Myocyte (in vitro differentiated cells): ENCODE measurements at places on chromosomes 1 and 21.

DNA sequence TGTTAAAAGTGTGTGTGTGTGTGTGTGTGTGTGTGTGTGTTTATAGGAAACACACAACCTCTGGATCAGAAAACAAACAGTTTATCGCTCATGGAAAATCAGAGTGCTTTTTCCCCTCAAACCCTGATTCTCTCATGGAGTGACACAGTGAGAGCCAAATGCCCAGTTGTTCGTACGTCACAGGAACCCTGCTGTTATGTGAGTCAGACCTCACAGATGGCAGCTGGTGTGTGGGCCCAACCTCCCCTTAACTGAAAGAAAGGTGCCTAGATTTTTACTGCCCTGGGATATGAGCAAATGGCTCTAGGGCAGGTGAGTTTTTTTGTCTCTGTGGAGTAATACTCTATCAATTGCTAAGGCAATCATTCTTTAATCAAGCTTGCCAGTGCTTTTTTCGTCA, 1788.1 kb downstream of the BRINP3 start:
- DNase-seq = no peak

DNA sequence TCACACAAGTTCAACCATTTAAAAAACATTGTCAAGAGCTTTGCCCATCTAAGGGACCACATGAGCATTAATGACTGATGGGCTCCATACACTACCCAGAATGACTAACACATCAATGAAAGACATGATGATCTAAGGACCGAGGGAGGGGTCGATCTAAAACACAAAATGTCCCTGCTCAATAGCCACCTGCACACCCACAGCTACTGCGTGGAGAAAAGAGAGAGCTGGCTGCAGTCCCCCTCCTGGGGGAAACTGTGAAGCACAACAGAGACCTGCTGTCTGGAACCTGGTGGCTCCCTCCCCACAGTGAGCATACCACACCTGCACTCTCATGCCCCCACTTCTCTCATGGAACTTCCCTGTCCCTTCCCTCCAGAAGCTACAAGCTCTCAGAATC, 130.1 kb upstream of the ERG start:
- DNase-seq = no peak

GRCh38 chr1:215393476-215393875, 173.6 kb upstream of the KCTD3 start:
- no peak for DNase-seq

- no peak for DNase-seq
These were observed 257.7 kb upstream of the SGIP1 start for GRCh38 chr1:66276218-66276617.

DNA sequence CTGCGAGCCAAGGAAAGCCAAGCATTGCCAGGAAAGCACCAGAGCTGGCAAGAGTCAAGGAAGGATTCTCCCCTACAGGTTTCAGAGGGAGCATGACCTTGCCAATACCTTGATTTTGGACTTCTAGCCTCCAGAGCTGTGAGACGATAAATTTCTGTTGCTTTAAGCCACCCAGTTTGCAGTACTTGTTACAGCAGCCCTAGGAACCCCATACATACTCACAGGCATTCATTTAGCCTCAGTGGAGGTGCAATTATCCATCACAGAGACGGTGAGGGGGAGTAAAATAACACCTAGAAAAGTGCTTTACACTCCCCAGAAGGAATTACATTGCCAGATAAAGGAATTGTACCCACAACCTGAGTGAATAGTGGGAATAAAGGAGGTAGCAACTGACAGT, 167.4 kb upstream of the NFIA start:
- DNase-seq = no peak

GRCh38 chr1:62274496-62275485, 44.4 kb downstream of the KANK4 start:
- no peak for DNase-seq

- no peak for DNase-seq
These were observed 251.7 kb upstream of the BEND5 start for GRCh38 chr1:49028396-49028795.

DNA sequence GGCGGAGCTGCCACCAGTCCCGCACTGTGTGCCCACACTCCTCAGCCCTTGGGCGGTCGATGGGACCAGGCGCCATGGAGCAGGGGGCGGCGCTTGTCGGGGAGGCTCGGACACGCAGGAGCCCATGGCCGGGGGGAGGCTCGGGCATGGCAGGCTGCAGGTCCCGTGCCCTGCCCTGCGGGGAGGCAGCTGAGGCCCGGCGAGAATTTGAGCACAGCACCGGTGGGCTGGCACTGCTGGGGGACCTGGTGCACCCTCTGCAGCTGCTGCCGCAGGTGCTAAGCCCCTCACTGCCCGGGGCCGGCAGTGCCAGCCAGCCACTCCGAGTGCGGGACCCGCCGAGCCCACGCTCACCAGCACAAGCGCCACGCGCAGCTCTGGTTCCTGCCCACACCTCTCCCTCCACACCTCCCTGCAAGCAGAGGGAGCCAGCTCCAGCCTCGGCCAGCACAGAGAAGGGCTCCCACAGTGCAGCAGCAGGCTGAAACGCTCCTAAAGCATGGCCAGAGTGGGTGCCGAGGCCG, 267.7 kb downstream of the RYR2 start:
- no peak for DNase-seq

DNA sequence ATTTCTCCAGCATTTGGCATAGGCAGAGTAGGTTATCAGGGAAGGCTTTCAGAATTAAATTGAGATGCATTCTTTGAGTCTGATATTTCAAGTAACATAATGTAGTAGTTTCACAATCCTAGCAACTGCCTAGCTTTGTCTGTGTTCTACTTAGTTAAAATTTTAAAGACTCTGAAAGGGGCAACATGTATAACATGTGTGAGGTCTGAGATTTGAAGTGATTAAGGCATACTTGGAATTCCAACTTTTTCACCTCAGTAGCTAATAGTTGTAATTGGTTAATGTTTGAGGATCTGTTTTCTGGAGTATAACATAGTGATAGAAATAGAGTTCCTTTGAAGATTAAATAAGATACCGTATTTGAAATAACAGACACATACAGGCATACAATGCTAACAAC, 335.2 kb upstream of the BEND5 start:
- no peak for DNase-seq
